Thoracic aorta (tissue), 2 donors: ENCODE measurements at places on chromosomes 1 and 21.

GRCh38 chr1:20279509-20279908 lies 11.2 kb upstream of the VWA5B1 start:
- DNase-seq: no peak

DNA sequence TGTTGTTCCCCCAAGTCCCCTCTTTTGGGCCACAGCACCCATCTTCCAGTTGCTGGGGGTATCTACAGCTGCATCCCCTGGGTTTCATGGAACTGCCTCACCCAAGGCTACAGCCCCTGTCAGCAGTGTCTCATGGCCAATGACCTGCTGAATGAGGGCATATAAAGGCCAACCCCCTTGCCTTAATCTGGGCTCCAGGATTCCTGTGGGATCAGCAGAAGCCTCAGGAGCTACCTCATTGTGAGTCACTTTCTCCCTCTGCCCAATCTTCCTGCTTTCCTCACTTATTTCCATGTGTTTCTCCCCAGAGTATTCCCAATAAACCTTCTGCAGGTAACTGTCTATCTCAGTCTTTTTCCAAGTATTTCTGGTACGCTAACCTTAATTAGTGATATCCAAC lies 37.3 kb upstream of the SYT14 start:
- no peak for DNase-seq

DNA sequence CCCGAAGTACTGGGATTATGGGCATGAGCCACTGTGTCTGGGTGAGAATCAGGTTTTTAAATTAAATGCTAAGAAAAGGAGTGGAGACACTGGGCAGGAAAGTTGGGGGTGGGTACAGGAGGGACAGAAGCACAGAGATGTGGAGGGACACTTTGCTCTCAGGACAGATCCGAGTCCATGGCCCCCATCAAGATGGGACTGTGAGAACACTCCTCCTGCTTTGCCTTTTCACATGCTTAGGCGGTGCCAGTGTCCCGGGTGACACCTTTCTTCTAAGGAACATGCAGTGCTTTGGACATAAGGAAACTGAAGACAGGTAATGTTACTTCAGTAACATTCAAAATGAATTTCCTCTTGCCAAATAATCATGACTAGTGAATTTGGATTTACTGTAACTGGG lies 16.7 kb downstream of the SLC25A33 start:
- no peak for DNase-seq

- DNase-seq: no peak
Measured at GRCh38 chr1:8078176-8078671, 52.1 kb upstream of the ERRFI1 start.

DNA sequence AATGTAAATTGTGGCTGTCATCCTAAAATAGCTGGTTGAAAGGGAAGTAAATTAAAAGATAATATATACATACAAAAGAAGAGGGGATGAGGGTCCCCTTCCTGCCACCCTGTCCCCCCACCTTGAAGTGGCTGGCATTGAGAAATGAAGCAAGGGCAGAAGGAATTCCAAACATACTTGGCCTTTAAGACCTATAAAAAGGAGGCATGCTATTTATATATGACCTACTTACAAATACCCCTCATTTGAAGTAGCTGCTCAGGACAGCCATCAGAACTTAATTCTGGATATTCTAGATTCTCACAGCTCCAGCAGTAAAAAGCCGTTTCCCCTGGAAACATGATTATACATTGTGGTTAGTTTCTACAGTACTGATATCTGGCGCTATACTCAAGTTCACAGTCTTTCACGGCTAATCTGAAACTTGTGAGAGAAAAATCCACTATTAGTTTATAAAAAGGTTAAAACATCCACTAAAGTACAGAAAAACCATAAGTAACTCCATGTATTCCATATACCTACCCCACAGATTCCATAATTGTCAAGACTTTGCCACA lies 9.6 kb upstream of the MAP10 start:
- DNase-seq: no peak

DNA sequence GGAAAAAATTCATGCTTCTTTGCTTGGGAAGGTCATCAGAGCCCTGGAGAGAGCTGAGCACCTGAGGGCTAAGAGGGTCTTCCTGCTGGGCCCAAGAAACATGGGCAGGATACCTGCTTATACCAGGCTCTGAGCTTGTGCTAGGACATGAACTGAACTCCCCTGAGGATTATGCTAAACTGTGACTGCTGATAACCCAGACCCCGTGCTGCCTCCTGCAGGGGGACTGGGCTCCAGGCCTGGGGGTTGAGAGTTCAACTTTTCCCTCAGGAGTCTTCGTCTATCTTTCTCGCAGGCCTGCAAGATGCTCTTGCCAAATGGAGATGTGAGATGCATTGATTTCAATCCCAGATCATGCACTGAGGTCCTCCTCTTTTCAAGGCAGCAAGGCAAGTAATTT lies 368.5 kb downstream of the HHAT start:
- no peak for DNase-seq

DNA sequence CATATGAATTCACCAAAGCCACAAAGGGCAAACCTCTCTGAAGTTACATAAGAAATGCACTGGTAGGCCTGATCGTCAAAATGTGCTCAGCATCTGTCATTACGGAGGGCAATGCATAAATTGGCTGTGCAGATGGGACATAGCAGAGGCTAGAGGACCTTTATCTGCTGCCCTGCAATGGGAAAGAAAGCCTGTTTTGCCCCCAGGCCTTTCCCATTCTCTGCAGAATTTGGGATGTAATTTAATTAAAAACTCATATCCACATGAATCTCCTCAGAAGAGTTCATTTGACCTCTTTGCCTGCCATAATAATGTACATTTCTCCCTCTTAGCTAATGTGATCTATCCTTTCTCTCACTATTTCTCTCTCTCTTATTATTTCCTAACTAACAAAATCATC lies 158.1 kb downstream of the ZP4 start:
- DNase-seq: no peak

GRCh38 chr21:23858878-23859277 lies 1748.4 kb downstream of the MRPL39 start:
- DNase-seq: no peak

DNA sequence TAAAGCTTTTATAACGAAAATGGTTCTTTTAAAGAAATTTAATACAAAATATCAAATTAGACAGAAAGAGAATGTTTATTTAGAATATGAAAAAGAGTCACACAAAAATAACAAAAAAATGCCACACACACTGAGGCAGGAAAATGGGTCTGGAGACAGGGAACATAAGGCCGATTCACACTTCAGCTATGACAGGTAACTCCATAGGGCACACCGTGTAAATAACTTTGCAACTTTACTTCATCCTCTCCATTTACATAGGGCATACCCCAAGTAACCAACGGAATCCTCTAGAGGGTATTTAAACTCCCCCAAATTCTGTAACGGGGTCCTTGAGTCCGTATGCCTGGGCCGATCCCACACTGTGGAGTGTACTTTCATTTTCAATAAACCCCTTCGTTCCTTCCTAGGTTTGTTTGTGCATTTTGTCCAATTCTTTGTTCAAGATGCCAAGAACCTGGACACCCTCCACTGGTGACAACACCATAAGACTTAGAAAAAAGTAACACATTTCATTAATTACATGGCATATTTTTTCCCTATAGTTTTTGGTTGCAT lies 23.1 kb upstream of the PTGS2 start:
- no peak for DNase-seq

- DNase-seq: no peak
Measured at GRCh38 chr1:57279909-57280666, 143.8 kb downstream of the DAB1 start.

- DNase-seq: no peak
Measured at GRCh38 chr1:167666416-167666815, 36.4 kb downstream of the RCSD1 start.

DNA sequence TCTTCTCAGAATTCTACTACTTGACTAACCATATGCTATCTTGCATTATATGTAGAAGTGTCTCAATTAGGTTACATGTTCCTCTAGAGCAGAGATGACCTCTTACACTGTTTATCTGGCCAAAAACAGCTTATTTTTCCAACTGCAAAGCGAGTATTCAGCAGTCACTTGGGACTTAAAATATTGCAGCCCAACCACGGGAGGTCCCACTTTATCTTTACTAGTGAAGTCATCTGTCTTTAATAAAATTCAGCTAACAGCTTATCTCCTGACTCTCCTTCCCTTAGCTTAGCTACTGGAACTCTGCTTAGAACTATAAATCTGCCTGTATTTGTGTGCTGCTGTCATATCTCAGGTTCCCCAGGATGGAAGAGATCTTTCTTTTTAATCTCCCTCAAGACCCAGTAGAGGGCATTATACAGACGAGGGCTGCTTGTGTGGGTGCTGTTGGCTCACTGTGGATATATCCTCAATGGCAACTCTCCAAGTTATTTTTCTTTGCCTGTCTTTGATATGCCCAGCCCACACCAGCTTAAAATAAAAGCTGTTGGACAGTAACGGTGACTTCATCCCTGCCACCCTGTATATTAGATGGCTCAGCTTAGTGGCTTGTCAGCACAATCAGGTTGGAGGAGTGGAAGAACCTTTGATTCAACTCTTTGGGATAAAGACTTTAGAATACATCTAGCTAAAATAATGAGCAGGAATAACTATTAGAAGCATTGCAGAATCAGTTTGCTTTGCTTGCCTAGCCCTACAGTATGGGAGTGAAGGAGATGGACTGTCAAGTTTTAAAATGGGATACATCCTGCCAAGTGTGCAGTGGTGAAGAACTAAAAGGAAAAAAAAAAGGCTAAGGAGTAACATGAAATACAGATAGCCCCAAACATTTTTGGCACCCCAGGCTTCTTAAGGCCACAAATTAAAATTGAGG lies 9.6 kb downstream of the ENSA start:
- DNase-seq: no peak

DNA sequence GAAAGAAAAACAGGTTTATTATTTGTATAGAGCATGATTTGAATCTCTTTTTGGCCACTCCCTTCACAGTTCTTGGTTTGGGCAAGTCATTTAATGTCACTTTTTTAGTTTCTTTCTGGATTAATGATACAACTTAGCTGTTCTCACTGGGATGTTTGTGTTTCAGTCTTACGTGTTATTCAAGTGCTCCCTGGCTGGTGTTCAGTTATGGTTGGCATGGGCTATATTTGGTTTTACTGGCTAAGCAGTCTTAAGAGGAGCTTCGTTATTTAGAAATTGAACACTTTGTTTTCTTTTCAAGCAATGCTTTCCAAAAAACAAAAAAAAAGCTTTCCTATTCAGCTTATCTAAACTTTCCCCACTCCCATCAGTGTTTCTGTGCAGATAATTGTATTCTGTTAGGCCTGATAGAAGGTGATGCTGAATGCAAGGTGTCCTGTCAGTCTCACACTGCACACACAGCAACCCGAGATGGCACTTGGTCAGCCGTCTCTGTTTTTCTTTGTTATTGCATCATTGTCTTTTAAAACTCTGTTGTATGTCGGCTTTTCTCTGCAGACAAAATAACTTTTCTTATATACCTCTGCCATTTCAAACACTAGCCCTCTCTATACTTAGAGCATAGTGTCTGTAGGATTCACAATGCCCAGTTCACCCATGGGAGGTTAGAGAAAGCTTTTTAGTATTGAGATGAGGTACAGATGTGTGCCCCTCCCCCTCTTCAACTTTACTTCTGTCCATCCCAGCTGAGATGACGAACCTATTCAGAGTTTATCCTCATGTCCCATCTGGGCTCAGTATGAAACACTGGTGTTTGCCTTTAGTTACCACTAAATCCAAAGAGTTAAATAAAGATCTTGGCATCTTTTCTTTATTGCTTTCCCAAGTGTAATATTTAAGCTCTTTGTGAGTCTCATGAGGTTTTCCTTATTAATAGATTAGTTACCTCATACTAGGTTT lies 80.2 kb downstream of the VPS13D start:
- DNase-seq: peak; percentile 55

GRCh38 chr1:180540697-180541594 lies 17.8 kb upstream of the OVAAL start:
- DNase-seq: peak; percentile 39

DNA sequence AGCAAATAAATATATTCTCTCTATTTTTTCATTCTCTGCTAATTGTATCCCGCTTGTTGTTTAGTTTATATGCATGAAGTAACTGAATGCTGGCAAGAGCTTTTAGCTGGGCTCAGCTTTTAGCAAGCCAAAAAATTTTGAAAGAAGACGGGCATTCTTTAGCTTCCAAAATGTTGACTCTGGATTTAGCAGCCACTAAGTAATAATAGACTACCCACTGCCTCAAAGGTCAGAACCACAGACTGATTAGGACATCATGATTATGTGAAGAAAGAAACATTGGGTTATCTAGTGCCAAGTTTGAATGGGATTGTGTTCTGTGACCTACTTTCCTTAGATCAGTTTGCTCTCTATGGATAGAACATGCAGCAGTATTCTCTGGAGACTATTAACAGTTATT lies 80.3 kb upstream of the DPH5 start:
- DNase-seq: no peak

GRCh38 chr1:228236744-228237143 lies 28.9 kb downstream of the OBSCN start:
- DNase-seq: no peak

DNA sequence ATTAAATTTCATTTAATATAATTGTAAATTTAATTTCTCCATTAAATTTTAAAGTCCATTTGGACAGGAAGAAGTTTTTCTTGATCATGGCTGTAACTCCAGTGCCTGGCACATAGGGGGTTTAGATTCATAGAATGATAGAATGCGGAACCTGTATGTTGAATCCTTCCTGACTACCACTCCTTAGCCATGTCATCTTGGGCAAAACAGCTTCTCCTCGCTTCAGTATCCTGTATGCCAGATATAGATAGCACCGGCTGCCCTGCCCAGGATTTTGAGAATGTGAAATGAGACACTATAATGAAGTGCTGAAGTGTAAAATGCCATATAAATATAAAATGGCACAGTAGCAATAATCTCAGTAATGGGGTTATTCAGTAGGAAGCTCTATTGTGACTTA lies 6.4 kb downstream of the DYRK1A start:
- DNase-seq: no peak

GRCh38 chr21:38067086-38067739 lies 151.0 kb upstream of the KCNJ6 start:
- no peak for DNase-seq

DNA sequence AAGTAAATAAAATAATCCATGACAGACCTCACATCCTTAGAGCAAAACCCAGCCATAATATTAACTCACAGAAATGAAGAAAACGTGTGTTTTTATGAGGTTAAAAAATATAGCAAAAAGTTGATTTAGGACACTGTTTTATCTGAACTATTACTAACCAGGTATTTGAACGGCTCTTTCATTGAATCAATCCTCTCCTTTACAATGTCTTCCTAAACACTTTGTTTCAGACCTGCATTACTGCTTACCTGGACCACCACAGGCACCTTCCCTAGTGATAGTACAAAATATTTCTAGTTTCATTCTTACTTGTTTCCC lies 25.0 kb downstream of the TBX15 start:
- no peak for DNase-seq

- DNase-seq: no peak
Measured at GRCh38 chr1:235940285-235940684, 73.6 kb upstream of the LYST start.

DNA sequence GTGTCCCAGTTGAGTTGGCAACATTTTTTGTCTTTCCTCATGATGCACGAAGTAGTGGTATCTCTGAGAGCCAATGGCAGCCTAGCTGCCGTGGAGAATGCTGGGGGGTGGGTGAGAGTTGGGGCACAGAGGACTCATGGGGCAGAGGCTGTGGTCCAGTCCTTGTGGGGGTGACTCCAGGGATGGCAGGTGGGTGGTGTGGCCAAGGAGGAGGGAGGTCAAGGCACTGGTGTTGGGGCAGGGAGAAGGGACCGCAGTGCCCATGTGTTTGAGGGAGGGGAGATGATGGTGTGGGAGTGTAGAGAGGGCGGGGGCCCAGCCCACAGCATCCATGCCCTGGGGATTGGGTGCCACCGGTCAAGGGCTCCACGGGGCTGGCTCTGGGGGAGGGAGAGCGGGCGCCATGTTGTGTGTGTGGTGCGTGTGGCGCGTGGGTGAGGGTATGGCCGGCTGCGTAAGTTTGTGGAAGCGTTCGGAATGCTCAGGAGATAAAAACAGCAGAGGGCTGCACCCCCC lies 63.5 kb downstream of the PRKCZ start:
- DNase-seq: no peak
